ENCODE measurements at places on chromosomes 3 and 15.
A peak's percentile ranks its signal among the peaks of the same experiment; 100 is the strongest.

DNA sequence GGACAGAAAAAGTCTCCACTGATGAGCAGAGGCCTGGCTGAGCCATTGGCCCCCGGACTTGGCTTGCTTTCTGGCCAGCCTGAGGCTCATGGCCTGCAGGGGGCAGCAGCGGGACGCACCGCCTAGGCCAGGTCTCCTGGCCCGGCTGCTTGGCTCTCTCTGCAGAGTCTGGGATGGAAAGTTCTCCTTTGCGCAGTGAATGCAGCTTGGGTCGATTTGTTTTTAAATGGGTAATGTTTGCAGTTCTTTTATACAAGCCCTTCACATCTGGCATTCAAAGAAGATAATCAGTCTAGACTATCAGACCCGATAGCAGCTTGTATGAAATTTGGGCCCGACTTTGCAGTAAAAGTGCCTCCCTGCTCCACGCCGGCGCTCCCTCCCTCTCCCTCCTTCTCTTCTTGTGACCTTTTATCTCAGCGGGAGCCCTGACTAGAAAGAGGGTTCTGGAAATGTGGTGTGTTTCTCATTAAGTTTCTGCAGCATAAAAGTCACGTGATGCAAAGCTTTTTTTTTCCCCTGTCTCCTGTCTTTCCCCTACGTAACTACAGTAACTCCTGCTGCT lies 59.9 kb downstream of the ZNF621 start:
- peak; percentile 92 for DNase-seq

DNA sequence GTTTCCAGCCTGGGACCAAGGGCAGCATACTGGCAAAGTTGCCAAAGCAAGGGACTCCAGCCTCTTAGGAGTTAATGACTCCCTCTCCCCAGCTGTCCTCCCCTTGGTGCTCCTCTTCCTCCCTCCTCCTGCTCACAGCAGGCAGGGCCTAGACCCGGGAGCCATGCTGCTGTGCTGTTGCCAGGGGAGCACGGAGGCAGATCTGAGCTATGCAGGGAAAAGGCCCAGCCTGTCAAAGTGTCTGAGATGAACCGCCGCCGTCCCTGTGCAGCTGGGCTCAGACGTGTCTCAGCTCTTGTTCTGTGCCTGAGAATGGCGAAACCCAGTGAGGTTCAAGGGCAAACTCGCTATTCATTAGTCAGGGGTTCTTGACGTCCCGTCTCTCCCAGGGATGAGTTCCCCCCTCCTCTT lies 60.8 kb upstream of the POLG start:
- DNase-seq, result no peak

DNA sequence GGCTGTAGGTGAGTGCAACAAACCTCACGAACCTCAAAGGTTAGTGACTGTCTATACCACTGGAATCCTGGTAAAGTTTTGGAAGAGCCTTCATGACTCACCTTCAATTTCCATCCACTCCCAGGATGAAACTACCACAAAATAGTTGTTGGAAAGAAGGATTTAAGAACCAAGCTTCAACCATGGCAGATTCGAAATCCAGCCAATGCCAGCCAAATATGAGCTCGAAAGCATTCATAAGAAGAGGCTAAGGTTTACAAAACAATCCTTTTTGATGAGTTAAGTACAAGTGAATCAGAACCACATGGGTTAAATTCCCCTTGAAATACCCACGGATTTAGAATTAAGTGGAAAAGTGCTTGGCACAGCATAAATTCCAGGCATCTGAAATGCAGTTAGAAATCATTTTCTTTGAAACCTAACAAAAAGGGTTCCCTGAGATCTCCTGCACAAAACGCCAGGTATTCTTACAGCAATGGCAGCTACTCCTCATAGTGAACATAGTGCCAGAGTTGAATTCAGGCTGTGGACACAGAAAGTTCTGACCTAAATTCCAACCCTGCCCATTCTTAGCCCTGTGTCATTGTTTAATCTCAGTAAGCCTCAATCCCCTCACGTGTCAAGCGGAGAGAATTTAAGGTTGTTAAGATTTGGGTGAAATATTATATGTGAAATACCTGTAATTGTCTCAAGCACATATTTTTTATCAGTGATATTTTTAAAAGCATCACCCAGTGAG lies 89.2 kb downstream of the FBN1 start:
- no peak for DNase-seq

GRCh38 chr3:172546628-172547214 lies 23.5 kb upstream of the TNFSF10 start:
- DNase-seq, result no peak

DNA sequence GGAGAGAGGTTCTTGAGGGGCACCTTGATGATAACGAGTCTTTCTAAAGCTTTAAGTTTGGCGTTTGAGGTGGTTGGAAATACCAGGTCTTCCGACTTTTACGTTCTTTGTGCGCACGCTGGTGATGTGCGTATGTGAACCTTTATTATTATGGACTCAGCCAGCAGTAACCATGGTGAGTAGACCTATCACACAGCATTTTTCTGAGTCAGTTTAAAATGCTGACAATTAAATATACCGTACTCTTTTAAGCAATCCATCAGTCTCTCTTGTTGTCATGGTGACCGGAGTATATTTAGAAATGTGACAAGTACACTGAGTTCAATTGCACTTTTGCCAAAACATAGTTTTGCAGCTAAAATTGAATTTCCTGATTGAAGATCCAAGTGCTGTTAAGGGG lies 172.2 kb downstream of the LPP start:
- no peak for DNase-seq

- DNase-seq, result no peak
Observed at GRCh38 chr3:195020921-195021320, 250.0 kb downstream of the XXYLT1 start.

Measured in Right ventricle myocardium inferior (tissue), 1 donor.